T-helper 17 cell (primary cell): ENCODE measurements at places on chromosomes 6 and 20.

DNA sequence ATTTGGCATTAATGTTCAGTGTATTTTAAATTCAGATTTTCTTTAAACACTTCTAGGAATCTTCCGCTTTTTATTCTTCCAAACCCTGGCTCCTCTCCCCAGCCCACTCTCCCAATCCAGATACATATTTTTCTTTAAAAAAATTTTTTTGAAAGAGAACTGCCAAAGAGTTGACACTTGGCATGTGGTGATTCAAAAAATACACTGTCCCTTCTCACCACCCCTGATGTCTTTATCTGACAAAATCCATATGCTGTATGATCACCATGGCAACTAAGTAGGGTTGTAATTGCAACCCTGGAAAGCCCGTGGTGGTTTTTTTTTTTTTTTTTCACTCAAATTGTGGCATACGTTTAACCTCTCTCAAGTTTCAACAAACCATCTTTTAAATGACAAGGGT, 355.8 kb upstream of the SASH1 start:
- no peak for DNase-seq

- DNase-seq, result no peak
These were observed 210.6 kb upstream of the SOX4 start for GRCh38 chr6:21382821-21383449.

DNA sequence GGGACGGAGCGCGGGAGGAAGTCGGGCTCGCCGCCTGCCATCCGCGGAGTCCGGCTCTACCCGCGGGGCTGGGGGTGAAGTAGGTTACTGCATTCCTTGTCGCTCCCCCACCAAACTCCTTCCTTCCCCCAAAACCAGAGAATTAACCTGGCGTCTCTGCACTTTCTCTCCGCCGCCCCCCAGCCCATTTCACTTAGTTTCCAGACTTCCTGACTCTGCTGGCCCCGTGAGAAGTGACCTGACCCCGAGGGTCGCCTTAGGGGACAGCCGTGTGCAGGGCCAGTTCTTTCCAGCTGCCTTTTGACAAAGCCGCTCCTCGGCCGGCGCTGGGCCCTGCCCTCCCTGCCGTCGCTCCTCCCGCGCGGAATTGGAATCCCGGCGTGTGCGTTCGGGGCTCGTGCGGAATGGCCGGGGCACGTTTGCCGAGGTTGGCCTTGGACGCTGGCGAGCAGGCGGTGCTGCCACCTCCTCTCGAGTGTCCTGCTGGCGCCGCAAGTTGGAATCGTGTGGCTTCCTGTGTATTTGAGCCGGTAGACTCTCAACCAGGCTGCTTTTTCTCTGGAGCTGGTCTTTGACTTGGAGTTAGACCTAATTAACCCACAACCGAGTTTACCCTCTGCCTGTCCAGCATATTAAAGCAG, 650 bp downstream of the DCBLD1 start:
- peak; percentile 11 for DNase-seq

- no peak for DNase-seq
These were observed 39.1 kb upstream of the GTSF1L start for GRCh38 chr20:43765916-43766315.

DNA sequence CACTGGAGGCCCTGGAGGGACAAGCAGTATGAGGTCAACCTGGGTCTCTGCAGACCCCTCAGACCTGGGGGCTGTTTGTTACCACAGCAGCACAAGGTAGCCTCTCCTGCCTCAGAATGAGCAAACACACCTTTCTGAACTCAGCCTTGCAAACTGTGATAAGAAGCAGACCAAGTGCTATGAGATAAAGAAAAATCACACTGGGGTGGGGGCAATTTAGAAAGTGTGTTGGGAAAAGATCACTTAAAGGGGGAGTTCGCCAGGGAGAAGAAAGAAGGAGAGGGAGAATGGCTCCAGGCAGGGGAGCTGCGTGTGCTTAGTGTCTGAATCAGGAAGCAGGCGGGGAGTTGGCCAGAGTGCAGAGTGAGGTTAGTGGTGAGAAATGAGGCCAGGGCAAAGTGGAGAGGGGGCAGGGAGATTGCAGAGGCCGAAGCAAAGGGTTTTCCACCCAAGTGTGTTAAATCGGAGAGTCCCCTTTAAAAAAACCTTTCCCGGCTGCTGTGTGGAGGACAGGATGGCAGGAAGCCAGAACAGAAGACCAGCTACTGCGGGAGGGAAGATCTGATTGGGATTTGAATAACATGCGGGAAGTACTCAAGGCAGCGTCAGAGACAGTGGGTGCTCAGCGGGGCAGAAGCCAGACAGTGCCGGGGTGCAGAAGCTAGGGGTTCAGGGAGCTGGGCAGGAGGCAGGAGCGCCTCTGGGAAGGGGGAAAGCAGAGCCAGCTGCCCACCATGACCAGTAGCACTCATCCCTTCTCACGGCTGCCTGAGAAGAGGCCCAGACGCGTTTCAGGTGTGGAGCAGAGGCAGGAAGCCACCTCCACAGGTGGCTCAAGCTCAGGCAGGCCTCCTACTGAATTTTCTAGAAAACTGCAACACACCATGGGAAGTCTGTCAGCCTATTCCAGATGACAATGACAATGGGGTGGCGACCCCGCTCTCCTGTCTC, 9.0 kb downstream of the ADA start:
- DNase-seq, result peak; percentile 19

GRCh38 chr6:142195862-142196541, 48.9 kb downstream of the VTA1 start:
- no peak for DNase-seq

GRCh38 chr20:17896771-17897369, 71.7 kb downstream of the SNX5 start:
- no peak for DNase-seq

GRCh38 chr6:147023581-147023980, 180.6 kb upstream of the STXBP5 start:
- no peak for DNase-seq

GRCh38 chr6:48959251-48960060, 503.6 kb downstream of the MMUT start:
- DNase-seq, result no peak

DNA sequence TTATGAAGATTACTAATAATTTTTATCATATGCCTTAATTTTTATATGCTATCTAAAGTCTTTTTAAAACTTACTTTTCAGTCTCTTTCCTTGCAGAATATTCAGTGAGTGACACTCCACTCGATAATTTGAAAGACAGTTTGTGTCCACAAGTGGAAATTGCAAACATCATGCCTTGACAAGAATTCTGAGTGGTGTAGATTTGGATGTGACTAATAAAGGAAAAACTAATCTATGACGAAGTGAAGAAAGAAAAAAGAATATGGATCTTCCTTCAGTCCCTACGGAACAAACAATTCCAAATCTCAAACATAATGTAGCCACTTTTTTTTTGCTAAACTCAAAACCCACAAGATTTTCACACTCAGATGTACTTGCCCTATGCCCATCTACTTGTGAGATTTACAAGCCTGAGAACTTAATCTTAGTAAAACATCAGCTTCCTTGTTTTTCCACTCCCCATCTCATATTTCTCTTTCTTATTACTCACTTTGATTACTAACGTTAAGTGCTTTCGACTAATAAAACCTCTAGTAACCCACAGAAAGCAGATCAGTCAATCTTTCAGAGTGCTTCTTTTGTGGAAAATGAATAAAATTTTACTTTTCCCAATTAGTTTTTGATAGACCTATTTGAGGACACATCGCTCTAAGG, 1155.8 kb downstream of the GRIK2 start:
- no peak for DNase-seq

GRCh38 chr6:34485321-34486060, 19.6 kb downstream of the PACSIN1 start:
- no peak for DNase-seq

- DNase-seq, result no peak
These were observed 916 bp downstream of the PABPC1L start for GRCh38 chr20:44910690-44911262.

DNA sequence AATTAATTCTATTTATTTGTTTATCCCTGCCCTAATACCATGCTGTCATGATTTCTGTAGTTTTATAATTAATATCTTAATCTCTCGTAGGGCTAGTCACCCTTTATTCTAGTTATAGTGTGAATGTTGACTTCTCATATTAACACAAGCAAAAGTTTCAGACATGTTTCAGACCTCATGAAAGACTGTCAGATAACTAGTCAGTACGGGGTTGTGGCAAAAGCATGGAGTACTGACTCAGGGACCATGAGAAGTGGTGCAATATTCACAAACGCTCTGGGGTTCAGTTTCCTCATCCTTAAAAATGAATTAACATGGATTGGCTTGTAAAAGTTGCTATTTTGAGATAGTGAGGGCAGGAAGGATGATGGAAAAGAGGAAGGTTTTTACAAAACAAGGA, 148.9 kb downstream of the TMEM200A start:
- DNase-seq, result no peak

DNA sequence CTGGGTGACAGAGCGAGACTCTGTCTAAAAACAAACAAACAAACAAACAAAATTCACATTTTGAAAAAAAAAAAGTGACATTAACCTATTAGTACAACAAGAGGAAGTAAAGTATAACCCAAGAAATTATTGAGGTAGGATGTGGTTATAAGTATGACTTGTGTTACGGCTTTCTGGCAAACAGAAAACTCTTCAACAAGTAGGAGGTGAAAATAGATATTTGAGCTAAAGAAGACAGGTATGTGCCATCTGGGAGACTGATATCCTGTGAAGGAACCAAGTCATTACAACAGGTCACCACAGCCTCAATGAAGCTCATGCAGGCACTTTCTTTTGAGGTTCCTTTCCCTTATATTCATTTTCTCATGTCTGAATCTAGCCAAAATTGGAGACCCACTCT, 28.8 kb downstream of the TLDC2 start:
- no peak for DNase-seq

DNA sequence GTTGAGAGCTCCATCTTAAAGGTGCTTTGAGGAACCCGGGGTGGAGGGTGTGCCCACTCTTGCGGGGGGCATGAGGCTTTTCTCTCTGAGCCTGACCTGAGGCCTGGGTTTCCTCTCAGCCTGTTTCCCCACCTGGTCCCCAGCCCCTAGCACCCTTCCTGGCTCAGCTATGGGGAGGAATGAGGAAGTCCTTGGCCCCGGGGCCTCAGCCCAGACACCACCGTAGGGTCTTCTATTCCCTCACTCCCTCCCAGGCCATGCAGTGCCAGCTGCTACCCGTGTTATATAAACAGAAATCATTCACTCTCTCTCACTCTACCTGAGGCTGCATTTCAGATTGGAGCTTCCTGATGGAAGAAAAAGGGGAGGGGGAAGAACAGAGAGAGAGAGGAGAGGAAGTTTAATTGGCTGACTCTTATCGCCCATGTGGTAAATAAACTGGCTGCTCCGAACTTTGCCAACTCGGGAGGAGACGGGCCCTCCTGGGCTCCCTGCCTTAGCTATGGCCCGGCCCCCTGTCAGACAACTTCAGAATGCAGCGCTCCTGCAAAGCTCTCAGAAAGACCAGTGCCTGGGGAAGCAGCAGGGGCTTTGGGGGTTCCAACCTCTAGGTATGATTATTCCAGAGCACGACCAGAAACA, 2.8 kb downstream of the CDH22 start:
- no peak for DNase-seq

GRCh38 chr20:2515203-2515602, 6.5 kb upstream of the ZNF343 start:
- DNase-seq, result no peak

DNA sequence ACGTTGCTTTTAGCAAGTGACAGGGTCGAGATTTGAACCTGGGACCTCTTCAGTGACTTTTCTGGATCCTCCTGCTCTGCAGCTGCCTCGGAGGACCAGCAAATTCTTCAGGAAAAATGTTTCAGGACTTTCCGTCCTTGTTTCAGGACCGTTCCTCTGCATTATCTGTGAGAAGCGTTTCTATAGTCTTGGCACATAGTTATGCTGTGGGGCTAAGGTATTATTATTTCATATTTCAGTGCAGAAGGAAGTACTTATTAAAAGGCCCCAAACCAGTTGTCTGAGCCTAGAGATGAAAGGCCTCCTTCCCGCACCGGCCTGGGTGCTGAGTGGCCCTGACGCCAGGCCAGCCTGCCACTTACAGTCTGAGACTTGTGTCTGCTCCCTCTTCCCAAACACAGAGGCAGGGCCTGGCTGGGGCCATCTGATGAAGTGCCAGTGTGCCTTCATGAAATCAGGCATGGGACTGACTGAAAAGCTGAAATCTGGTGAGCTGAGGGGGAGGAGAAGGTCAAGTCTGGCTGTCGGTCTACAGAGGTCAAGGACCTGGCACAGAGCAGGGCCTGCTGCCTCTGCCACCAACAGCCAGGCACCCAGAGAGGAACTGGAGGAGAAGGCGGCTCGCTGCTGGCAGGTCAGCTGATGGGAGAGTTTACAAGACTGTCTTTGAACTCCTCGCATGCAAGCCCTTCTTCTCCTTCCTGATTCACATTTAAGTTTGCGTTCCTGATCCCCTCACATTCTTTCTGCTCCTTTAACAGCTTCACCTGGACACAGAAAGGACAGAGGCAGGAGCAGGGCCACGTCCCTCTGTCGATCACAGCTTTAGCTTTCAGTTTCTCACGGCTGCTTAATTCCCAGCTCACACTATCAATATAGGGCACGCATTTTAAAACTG, 8.9 kb upstream of the QKI start:
- DNase-seq, result no peak

DNA sequence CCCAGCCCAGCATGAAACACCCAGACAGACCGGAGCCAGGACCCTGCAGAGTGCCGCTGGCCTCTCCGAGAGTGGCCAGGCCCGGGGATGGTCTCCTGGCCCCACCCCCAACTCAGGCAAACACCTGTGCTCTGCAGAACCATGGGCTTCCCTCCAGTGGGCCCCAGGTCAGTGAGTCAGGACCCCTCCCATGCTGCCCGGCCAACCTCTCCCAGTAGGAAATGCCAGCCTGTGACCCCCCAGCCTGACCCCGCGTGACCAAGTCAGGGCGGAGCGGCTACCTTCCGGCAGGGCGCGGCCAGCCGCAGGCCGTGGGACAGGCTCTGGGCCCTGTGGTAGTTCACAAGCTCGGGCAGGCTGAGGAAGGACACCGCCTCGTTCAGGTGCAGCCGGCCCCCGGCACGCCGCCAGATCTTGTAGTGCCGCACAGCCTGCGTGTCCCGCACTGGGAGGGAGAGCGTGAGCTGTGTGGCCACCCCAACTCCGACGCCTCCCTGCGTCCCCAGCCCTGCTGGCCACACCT, 3.2 kb downstream of the PTK6 start:
- no peak for DNase-seq

DNA sequence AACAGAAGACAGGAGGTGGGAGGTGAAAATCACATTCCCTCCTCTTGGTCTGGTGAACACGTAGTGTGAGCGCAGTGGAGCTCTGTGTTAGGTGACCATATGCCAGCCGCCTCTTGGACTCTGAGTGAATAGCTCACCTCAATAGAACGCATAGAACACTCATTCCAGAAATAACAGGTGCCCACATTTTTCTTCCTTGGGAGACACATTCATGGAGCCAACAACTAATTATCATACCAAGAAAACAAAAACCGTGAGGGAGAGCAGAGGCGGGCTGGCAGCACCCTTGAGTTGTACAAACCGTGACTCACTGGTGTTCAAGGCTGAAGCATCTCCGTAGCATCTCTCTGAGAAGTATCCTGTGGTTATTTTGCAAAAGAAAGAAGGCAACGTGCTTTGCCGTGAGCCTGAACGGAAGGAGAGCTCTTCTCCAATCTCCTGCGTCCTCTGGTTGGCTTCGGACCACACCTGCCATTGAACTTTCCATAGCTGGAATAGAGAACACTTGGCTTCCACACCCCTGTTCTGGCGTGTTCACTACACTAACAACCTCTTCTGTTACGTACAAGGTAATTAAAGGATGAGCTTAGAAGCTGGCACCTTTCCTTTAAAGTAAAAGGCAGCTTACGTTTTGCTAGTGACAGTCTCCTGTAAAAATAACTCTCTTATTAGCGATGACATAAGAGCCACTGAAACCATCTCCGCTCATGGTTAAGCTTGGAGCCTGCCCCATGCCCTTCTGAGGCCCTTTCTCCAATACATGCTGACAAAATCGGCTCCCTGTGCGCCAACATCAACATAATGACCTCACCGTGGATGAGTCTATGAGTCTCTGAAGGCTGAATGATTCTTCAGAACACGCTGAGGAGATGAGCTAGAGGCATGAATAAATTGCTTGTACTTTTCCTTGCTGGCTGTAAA, 30.2 kb upstream of the SGK1 start:
- no peak for DNase-seq
